ENCODE measurements at places on chromosomes 16 and 17.

DNA sequence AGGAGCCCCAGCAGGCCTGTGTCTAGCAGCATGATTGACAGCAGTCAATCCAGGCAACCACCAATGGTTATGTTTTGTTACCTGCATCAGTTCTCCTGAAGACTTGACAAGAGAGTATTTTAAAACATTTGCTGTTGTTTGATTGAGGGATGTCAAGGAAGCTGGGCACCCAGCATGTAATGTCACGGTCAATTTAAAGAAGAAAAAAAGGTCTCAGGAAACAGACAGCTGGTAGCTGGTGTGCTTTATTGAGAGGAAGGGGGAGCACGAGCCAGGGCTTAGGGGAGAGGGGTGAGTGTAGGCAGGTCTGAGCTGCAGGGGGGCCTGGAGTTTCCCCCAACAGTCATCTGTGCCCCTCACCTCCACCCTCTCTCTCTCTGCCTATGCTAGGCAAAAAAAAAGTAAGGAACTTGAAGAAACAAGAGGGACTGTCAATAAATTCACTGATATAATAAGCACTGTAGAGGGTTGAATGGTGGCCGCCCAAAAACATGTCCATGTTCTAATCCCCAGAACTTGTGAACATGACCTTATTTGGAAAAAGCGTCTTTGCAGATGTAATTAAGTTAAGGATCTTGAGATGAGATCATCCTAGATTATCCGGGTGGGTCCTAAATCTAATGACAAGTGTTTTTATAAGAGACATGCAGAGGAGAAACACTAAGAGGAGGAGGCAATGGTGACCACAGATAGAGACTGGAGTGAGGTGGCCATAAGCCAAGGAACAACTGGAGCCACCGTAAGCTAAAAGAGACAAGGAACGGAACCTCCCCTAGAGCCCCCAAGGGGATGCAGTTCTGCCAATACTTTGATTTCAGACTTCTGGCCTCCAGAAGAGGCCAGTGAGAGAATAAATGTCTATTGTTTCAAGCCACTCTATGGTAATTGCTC lies 14.5 kb downstream of the TSPOAP1 start:
- DNase-seq: no peak

DNA sequence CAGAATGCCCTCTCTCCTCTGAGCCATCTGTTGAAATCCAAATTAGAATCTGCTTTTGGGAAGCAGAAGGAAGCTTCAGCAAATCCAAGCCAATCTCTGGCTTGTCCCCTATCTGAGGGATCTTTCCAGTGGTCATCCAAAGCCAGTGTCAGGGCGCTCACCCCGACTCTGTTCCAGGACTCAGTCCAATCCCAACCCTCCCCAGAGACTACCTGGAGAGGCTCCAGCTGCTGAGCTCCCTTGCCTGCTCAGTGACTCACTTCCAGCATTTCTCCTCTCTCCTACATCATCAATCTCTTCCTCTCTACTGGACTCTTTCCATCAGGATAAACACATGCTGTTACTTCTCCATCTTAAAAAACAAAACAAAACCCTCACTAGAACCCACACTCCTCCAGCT lies 2.4 kb downstream of the MATCAP1 start:
- peak; percentile 92 for DNase-seq

DNA sequence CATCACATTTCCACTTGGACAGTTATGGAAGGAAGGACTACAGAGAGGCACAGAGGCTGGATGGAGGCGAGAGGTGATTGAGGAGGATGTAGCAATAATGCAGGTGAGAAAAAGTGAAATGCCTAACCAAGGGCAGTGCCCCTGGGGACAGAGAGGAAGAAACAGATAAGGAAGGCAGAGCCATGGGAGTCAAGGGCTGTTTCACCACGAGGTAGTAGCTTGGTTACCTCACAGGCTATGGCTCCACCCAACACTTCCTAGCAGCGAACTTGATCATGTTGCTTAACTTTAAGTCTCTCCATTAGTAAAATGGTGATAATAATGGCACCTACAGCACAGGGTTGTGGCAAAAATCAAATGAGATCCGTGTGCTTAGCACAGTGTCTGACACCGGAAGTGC lies 83.9 kb downstream of the YPEL2 start:
- DNase-seq: no peak

- DNase-seq: peak; percentile 18
Measured at GRCh38 chr16:12614662-12615278, 188.9 kb downstream of the CPPED1 start.

GRCh38 chr16:1991135-1991551 lies 1.4 kb downstream of the SYNGR3 start:
- DNase-seq: no peak

DNA sequence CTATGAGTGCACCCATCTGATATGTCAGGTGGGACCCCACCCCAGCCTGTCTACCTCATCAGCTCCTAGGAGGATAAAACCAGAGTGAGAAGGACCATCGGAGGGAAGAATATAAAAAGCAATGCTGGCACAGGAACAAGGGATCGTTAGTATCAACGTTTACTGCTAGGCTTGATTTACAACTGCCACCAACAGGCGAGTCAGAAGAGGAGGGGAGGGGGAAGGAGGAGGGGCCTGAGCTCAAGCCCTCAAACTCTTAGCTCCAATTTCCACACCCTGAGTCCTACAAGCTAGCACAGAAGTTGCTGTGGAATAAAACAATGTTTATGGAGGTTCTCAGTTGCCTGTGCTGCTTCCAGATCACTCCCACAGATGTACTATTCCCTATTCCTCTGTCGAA lies 234.5 kb downstream of the C16orf78 start:
- DNase-seq: no peak

DNA sequence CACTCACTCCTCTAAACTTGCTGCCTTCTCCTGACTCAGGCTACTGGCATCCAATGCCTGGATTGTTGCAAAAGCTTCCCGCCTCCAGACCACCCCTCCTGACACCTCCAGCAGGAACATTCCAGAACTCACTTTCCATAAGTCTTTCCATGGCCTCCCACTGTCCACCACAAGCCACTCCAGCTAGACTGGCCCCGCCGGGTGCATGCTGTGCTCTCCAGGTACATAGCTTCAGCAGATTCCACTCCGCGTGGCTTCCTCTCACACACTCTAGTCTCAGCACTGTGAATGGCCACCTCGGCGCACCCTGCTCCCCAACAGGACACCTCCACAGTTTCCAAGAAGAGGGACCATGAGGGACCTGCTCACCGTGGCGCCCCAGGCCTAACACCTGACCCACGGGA lies 25.9 kb upstream of the FAAP100 start:
- no peak for DNase-seq

DNA sequence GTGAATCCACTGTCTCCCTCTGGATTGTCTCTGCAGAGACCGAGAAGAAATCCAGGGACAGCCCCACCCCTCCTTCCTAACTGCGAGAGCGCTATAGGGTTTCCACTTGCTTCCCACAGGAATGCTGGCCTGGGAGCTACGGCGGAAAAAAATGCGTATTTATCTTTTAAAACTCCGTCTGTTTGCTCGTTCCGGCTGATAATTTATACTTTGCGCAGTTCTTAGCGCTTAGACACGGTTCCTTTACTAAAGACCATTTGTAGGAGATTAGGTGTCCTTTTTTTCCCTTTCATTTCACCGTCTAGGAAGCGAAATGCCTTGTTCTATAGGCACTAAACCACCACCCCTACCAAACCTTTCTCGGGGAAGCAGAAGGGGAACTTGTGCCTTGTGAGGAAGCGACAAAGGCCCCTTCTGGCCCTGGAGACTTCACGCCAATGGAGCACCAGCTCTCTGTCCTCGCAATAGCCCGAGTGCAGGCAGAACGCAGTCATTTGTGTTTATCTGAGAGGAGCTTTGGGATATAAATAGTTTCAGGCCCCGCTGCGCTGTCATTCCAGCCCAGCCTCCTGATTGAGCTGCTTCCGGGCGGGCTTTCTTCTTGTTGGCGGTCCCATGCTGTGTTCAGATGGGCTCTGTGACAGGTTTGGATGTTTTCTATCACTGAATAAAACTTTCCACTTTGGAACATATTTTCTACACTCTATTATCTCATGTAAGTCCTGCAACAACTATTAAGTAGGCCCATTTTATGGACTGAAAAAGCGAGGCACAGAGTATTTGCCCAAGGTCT lies 791 bp upstream of the SUPT4H1 start:
- peak; percentile 29 for DNase-seq

DNA sequence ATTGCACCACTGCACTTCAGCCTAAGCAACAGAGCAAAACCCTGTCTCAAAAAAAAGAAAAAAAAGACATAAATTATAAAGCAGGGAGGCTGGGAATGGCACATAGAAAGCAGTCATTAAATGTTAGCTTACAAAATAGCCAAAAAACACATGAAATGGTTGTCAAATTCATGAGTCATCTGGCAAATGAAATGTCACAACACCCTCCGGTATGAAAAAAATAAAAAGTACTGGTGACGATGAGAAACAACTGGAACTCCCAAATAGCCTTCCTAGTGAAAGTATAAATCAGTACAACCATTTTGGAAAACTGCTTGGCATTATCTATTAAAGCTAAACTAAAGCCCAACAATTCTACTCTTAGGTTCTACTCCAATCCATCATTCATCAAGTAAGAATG lies 3.5 kb upstream of the KATNB1 start:
- DNase-seq: no peak

DNA sequence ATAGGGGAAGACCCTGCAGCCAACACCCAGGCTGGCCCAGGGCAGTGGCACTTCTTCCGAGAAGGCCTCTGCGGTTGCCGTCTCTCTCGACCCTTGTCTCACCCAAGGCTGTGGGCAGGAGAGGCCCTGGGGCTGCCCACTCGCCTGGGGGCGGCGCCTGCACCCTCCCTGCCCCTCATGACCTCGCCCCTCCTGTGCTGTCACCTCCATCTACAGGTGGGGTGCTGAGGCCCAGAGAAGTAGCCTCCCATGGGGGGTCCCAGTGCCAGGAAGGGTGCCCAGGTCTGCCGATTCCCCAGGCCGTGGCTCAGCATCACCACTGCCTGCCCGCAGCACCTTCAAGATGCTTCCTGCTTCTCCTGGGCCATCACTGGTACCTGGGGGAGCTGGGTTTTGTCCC lies 992 bp downstream of the NLRC3 start:
- no peak for DNase-seq

DNA sequence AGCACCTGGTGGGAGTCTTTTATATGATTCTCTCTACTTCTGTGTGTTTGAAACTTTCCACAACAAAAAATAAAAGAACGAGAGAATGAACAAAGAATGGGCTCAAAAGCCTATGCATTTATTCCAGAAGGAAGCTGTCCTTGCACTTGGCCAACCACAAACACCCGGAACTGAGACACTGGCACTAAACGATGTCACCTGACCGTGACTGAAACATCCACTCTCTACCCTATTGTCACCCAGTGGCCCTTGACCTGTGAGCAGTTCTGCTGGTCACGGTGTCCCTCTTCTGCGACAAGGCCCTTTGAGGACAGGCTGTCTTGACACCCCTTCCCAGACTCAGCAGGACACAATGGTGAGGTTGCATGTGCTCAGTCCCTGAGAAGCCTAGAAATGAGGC lies 56.6 kb downstream of the TEKT5 start:
- DNase-seq: no peak

- peak; percentile 71 for DNase-seq
Measured at GRCh38 chr17:32141258-32141657, 1.0 kb upstream of the RHOT1 start.

GRCh38 chr16:84648595-84649510 lies 542 bp downstream of the KLHL36 start:
- no peak for DNase-seq

DNA sequence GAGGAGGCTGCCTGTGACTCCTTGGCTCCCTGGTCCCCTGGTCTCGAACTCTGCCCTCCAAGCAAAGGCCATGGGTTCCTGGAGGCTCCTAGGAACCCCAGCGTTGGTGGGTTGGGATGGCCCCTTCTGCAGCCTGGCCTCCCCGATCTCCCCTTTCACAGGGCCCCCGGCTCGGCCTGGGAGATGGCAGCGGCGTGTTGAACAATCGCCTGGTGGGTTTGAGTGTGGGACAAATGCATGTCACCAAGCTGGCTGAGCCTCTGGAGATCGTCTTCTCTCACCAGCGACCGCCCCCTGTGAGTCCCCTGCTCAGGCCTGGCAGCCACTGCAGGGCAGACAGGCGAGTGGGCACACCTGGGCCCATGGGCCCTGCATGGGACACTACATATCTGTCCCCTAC lies 10.9 kb downstream of the ADGRG3 start:
- DNase-seq: no peak

GRCh38 chr17:2929881-2930533 lies 133.4 kb downstream of the OR1D5 start:
- DNase-seq: peak; percentile 45

DNA sequence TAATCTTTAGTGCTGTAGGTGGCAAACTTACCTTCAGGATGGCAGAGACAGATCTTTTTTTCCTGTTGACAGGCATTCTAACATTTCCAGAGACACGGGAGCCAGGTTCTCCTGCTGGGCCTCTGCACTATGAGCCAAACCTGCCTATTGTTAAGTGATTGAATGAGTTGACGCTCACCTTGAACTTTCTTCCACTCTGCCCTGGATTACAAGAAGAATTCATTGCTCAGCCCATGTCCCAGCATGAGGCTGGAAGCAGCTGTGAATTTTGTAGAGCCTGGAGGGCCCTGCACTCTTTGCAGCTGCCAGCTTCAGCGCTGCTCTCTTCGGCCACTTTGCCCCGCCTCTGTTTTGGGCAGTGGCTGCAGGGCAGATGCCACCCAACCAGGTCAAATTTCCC lies 9.4 kb upstream of the SLC7A5 start:
- DNase-seq: no peak

- no peak for DNase-seq
Measured at GRCh38 chr17:60902399-60902798, 224.7 kb downstream of the BCAS3 start.

GRCh38 chr17:74194682-74195081 lies 8.8 kb upstream of the RPL38 start:
- no peak for DNase-seq

DNA sequence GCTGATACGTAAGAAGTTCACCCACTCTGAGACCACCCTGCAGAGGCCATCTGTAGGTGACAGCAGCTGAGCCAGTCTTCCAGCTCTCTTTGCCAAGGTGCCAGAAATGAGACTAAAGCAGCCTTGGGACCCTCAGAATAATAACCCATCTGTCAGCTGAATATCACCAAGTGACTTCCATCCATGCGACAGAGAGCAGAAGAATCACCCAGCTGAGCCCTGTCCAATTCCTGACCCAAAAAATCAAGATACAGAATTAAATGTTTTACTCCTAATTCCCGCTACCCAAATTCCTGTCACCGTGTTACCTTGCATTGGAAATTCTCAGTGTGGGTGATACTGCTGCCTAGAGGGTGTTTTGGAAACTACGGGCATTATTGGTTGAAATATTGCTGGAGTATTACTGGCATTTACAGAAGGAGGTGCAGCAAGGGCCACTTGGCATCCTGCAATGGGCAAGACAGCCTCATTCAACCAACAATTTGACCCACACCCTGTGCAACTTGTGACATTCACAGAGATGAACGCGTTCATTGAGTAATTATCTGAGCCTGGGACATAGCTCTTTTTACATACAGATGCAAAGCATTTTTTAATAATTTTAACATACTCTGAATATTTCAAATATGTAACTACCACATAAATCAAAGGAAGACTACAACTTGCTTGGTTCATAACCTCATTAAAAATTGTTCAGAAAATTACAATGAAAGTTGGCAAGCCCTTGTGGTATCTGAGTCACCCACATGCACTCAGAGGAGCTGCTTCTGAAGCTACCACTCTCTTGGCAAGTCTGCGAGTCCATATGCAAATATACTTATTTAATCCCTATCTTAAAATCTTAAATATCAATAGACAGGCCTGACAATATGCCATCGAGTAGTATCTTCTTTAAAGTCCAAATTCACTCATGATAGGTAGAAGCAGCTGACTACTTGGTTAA lies 126.6 kb downstream of the C16orf95 start:
- DNase-seq: peak; percentile 59

GRCh38 chr17:81564778-81565177 lies 12.6 kb upstream of the FAAP100 start:
- DNase-seq: no peak
